ENCODE measurements at places on chromosomes 13 and 19.

DNA sequence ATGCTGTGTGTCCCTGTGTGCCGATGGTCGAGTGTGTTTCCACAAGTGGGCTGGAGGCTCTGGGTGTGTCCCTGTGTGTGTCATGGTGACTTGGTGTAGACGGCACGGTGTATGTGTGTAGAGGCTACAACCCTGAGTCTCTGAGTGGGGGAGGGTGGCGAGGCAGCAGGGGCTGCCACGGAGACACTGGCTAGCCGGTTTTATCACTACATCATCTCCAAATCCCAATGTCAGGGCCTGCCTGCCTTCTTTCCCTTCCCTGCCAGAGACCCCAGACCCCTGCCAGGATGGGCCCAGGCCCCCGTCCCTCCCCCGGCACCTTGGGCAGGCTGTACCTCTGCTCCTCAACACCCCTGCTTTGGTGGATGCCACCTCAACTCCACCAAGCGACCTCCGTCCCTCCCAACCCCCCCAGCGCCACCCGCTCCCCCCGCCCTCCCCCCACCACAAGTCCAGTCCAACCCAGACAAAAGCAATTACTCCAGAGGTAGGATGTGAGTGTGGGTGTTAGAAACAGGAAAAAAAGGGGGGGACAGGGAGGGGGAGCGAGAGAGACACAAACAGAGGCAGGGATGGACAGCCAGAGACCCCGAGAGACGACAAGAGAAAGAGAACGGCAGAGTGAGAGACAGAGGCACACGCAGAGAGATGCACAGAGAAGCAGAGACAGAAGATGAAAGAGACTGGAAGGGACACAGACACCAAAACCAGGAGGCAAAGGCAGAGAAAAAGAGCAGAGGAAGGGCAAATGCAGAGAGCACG lies 21.6 kb upstream of the POU2F2 start:
- DNase-seq = no peak

- no peak for DNase-seq
Measured at GRCh38 chr13:108082481-108082880, 132.9 kb downstream of the LIG4 start.

- peak; percentile 75 for DNase-seq
Measured at GRCh38 chr19:23787106-23787505, 28.4 kb upstream of the ZNF681 start.

DNA sequence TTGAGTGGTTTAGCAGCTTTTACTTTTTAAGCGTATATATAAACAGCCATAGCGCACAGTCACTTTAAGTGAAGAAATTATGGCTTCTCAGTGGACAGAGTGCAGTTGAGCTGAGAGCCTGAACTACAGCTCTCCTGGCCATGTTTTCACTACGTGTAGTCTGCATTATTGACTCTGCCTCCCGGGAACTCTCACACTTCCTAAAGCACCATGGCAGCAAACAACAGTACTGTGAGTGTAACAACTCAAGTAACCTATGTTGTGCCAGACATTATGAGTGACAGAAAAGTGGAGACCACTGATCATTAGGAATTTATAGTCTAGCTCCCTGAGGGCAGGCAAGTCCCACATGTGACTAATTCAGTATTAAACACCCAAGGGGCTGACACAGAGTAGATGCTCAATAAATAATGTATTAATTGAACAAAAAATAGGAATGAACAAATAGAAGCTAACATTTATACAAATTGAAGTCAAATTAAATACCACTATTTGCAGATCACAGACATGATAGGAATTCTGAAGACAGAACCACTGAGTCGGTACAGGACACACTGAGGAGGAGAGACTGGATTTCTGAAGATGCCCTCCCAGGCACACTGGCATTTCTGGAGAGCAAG lies 19.7 kb downstream of the EFNB2 start:
- DNase-seq = no peak

DNA sequence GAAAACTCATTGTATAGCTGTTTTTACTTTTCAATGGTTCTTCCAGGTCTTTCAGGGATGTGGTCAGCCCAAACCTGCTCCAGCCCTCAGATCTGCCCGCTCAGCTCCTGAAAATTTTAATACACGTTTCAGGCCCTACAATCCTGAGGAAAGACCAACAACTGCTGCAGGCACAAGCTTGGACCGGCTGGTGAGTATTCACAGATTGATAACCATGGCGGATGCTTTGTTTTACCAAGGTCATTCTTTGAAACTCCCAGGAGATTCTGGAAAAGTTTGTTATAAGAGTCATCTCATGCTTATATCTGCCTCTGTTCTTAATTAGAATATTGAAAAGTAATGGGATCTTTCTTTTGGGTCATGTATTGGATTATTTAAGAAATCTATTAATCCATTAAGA lies 173.5 kb downstream of the DCT start:
- peak; percentile 60 for DNase-seq

DNA sequence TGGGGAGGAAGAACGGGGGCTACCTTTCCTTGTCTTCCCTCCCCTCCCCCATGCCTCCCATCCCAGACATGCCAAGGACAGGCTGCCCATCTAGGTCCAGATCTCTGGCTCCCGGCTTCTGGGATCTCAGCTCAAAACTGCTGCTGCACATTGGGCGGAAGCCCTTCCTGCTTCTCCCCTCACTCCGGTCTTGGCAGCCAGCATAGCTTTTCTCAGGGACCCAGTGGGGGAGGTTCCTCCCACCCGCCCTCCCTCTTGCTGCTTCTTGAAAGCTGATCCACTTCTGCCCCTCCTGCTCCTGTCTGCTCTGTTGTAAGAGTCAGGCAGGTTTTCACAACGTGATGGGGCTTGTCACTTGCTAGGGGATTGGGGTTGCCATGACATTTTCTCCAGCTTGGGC lies 21.7 kb upstream of the RNF17 start:
- peak; percentile 21 for DNase-seq

DNA sequence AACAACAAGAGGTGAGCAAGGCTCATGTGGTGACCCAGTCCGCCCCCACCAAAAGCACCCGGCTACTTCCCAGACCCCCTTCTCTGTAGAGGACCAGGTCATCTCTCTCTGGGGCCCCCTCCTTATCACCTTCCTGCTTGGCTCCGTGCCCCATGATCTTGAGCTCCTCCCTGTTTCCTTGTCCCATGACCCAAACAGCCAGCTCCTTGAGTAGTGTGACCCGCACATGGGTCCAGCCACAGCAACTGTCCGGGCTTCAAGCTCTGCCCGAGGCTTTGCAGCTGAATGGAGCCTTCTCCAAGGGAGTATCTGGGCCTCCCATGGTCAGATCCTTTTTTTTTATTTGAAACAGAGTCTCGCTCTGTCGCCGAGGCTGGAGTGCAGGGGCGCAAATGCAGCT lies 61.8 kb downstream of the MYO9B start:
- no peak for DNase-seq

DNA sequence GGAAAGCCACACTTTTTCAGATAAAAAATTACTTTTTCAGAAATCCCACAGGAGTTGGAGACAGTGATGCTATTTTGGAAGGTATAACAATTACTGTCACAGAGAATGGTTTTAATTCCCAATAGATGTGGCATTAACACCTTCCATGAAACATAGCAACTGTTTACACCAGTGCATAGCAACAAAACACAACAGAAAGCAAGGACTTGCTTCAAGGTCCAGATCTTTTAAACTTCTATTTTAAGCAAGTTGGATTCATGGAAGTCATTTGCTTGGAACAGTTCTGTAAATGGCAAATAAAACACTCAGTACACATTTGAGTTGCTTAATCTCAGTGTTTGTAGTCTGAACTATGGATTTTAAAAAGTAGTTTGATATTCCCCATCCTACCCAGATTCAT lies 385.9 kb upstream of the SPRY2 start:
- DNase-seq = no peak

GRCh38 chr19:56080669-56081401 lies 40.3 kb downstream of the ZNF787 start:
- DNase-seq = peak; percentile 66

DNA sequence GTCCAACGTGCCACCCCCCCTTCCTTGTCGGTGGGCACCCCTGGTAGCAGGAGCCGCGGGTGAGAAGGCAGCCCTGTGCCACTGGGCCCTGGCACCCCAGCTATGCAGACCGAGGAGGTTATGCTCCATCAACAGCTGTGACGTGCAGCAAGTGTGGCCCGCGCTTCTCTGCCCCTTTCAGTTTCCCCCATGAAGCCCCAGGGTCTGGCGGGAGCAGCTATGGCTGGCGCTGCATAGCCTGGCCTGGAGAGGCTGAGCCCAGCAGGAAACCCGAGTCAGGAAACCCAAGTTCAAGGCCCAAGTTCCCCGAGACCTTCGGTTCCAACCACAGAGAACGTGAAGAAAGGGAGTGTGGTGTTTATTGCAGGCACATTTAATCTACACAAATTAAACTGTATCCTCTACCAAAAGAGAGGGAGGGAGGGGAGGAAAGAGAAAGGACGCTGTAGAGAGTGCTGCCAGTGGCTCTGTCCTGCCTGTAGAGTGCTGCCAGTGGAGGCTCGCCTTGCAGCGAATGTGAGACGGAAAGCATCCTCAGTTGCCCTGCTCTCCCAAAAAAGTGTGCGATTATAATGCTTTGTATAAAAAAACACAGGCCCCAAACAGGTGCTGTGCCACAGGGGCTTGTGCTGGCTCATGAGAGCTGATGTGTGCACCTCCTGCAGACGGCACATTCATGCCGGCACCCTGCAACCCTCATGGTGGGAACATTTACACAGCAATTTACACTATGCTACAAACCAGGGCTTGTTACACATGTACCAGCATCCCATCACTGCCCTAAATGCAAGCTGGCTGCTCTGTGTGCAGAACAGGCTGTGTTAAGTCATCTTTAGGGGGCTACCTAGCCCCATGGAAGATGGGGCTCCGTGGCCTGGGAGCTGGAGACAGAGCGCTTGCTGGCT lies 16.3 kb downstream of the POP4 start:
- DNase-seq = no peak

DNA sequence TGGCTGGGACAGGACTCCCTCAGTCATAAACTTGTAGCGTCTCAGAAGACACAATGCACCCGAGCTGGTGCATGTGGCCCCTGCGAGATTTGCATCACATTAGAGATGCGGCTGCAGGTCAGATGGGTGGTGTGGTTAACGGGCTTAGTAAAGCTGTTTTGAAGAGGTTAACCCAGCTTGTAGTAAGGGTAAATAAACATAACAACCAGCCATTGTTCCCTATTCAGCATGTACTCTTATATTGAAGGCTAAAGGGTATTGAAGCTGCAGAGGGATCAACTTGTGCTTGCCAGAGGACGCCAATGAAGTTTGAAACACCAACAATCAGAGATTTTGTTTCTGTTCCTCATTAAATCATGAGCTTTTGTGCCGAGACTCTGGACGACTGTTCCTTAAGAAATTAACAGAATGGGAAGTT lies 79.4 kb downstream of the ZIC5 start:
- no peak for DNase-seq

DNA sequence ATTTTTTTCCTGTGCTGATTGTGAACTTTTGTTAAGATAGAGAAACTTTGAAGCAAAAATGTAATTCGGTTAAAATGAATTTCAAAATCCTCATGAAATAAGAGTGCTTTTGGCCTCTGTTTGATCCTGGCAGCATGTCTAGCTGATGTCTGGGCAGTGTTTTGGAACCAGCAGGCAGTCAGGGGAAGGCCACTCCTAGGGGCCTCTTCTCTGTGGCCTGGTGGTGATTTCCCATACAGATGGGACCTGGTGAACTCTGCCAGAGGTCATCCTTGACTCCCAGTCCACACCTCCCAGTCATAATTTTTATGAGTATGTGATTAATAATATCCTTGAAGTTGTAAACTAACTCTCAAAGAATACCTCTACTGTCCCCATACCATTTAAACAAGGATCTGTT lies 226.6 kb downstream of the PCCA start:
- DNase-seq = no peak

- no peak for DNase-seq
Measured at GRCh38 chr19:47283405-47284059, 8.8 kb downstream of the INAFM1 start.

DNA sequence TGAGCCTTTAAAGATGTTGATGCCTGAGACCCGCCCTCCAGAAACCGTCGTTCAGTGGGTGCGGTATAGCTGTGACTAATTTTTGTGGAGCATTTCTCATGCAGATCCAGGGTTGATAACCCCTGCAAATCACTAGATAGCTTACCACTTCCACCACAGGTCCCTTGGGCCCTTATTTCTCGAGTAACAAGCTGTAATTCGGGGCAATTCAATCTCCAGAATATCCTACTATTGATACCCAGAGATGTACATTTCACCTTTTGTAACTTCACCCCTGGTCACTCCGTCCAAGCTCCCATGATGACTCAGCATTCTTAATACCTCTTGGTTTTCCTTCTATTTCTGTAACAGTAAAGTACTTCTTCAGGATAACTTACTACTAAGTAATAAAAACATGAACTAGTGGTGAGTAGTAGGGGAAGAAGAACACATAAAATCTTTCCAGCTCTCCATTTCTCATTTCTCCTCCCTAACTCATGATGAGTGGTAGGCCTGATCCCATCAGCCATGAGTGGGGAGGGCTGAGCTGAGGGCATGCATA lies 71.9 kb upstream of the UBL3 start:
- peak; percentile 45 for DNase-seq

- peak; percentile 53 for DNase-seq
Measured at GRCh38 chr13:113849981-113850721, 13.7 kb downstream of the GAS6 start.

DNA sequence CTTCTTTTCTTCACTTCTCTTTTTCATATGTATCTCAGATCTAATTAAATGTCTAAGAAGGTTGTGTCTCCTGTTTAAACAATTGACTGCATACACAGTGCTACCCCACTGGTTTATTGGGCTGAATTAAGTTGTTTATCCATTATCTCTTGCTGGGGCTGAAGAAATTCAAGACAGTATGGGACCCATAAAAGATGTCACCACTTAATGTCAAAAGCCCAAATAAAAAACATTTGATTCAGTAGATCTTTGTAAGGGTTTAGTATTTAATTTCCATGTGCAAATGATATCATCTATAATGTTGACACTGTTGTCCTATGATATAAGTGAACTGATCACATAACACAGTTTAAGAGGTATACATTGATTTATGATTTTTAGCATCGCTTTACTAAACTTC lies 1431.9 kb upstream of the PCDH20 start:
- no peak for DNase-seq

DNA sequence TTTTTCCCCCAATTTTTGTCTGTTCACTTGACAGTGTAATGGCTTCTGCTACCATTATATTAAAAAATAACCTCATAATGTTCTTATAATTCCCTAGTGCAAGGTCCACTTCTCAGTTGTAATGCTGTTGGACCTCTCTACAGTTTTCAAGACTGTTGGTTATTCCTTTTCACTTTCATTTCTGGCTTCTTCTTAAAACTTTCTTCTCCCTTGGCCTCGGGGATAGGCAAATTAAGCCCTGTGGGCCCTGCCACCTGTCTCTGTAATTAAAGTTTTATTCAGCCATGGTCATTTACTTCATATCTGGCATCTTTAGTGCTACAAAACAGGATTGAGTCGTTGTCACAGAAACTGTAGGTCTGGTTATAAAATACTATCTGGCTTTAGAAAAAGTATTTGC lies 313.5 kb downstream of the KLF12 start:
- DNase-seq = no peak
